Activated T-helper 1 cell treated with Interleukin-2 at 50 U/mL for 16 hours (primary cell): ENCODE measurements at places on chromosomes 2 and 18.

DNA sequence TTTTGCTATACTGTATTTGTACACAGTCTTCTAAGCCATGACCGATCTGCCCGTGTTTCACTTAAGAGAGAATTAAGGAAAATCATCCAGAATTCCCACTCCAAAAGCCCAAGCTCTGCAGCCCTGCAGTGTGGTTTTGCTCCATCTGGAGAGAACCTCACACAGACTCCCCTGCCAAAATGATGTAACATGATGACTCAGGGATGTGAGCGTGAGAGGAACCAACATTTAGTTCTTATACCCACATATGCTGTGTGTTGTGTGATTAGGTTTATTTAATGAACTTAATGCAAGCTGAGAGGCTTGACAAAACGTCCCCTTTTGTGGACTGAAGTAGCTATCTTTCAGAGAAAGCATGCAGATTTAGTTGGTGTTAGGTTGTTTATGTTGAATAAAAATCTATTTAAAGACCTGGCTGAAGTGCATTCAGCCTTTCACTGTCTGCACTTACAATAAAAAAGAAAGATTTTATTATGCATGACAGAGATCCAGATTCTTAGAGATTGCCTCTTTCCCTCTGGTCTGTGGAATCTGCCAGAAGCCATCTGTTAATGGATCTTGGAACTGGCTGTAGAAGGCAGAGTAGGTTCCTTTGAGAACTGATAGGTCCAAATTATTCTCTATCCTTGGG is 6.3 kb downstream of the RAB12 start:
- DNase-seq = no peak

DNA sequence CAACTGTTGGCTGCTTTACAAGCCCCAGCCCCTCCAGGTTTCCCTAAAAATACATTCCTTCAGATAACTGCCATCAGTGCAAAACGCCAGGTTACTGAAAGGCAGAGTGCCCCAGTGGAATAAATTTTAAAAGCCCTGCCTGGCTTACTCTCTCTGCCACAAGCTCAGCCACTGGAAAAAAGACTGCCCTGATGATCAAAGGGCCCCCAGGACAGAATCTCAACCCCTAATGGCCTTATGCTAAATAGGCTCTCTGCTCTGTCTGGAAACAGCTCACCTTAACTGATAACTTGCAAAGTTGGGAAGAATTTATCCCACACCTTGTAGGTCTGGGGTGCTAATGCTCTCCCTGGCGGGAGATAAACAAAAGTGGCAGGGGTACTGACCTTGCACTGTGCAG is 33.9 kb downstream of the CFAP53 start:
- DNase-seq = no peak

GRCh38 chr2:196233805-196234475 is 62.6 kb upstream of the STK17B start:
- no peak for DNase-seq

GRCh38 chr2:237692601-237693290 is 65.4 kb downstream of the LRRFIP1 start:
- DNase-seq = no peak

GRCh38 chr18:54883816-54884604 is 55.7 kb downstream of the RAB27B start:
- DNase-seq = no peak

DNA sequence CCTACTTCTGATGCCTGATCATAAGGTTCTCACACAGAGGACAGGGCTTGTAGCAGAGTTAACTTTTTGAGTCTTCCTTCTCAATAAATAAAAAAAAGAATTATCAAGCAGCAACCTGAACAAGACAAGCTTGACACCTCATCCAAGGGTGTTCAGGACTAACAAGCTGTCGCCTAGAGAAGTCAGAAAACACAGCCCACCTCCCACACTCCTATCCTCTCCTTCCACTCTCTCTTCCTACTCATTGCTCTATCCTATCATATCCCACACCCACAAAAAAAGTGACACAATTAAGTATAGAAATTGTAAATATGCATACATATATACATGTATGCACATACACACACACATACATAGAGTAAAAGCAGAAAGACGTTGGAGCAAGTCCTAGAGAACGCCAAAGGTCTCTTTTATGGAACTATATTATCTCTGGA is 5.4 kb downstream of the NBAS start:
- no peak for DNase-seq

DNA sequence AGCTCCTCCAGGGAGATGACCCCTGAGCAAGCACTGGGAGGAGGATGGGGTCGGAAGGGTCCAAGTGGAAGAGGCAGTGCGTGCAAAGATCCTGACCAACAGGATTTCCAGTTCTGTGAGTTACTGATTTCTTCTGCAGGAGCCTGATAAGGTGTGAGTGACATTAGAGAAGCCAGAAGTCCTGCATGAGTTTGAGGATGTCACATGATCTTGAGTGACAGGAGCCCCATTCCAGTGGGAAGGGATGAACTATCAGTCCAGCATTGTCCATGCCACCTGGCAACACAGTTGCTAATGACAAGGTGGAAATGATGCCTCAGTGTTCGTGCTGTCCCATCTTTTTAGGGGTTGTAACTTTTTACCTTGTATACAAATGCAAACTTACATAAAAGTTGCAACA is 285.1 kb upstream of the HDAC4 start:
- no peak for DNase-seq

DNA sequence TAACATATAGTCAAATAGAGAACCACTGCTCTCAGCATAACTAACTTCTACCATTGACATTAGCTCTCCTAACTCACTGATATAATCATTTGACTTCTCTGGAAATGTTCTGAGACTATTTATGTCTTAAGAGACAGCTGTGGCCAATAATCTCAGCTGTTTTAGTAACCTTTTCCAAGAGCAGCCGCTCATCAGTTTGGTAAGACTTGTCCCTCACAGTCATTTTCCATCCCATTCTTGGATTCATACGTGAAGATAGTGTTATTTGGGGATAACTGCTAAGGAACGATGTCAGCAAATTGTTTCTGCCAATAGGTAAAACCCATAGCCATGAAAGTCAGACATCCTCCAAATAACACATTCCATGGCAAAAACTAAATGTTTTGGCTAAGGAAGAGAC is 127.8 kb downstream of the LNPK start:
- no peak for DNase-seq

GRCh38 chr2:170409164-170409535 is 231.2 kb downstream of the MYO3B start:
- DNase-seq = peak; percentile 53

DNA sequence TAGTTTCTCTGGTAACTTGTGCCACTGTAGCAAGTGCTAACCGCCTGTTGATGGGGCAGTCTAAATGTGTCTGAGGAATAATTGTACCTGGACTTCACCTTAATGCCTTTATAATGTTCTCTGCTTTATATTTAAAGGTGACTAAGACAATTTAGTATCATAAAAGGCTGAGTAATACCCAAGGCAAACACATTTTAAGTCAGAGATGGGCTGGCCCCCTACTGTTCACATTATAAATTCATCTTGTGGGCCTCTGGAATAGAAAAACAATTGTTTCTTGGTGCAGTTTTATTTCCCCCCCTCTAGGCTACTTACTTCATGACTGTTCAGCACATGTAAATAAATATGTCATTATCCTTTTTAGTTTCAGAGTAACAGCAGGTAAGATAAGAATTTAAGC is 559.3 kb upstream of the PIK3C3 start:
- DNase-seq = no peak

DNA sequence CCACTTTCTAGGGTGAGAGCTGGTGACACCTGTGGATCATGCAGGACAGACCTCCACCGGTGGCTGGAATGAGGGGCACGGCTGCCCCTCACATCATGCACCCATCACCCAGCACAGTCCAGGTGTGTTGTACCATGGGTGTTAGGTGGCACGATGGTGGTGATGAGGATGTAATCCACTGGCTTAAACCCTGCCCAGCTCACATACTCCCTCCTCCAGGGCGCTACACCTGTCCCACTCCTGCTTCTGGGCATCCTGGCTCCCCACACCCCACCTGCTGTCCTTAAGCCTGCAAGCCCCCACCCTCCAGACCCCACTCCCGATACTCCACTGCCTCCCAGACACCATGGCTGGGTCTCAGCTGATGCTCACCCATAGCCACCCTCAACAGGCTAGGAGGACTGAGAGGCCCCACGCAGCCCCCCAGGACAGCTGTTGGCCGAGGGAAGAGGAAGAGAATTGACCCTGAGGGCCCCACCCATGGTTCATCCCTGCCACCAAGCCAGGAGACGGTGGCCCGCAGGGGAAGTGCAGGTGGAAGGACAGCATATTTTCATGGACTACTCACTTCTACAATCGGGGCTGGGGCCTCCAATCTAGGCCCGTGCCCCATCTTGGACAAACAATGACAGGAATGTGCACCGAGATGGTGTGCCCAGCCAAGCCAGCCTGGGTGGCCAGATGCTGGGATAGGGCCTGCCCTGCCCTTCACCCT is 34.3 kb downstream of the MAL start:
- DNase-seq = no peak

GRCh38 chr18:6022074-6022444 is 126.7 kb upstream of the TMEM200C start:
- DNase-seq = no peak

DNA sequence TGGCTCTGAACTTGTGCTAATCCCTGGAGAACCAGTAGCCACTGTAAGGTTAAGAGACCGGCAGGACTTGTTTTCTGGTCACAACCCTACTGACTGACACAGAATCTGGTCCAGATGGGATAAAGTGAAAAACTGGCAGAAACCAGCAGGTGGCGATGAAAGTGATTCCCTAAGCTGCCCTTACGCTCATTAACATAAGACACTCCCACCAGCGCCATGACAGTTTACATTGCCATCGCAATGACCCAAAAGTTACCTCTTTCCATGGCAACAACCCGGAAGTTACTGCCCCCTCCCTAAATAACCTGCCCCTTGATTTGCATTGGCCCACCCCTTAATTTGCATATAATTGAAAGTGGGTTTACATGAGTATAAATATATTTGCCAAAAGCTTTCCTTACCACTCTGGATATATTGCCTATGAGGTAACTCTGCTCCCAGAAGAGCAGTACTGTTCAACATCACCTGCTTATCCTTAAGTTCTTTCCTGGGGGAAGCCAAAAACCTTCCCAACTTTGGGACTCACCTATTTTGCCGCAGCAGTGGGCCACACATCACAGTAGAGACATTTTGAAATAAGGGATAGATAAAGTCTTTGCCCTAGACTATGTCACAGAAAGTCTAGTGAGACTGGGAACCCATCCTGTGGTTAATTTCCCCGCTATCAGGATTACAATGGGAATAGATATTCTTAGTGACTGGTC is 35.8 kb upstream of the AFF3 start:
- DNase-seq = no peak

GRCh38 chr18:48562075-48562474 is 23.2 kb downstream of the CTIF start:
- no peak for DNase-seq

- no peak for DNase-seq
These were observed 314.9 kb downstream of the EIPR1 start for GRCh38 chr2:3062476-3063260.

DNA sequence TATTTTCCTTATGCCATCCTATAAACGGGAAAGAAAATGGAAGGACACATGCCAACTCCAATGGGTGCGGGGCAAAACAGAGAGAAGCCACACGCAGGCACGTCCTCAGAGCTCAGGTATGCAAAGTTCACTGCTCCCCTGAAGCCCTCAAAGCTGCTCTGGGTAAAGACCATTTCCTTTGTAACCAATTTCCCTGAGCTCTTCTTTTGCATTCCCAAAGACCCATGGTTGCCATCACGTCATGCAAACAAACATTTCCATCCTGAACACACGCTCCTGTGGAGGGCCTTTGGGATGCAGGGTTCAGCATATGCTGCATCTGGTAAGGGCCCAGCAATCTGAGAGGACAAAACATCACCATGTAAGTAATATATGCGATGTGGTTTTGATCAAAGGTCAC is 69.4 kb downstream of the EMILIN2 start:
- DNase-seq = no peak

GRCh38 chr2:85445316-85446295 is 27.1 kb downstream of the SH2D6 start:
- DNase-seq = no peak

DNA sequence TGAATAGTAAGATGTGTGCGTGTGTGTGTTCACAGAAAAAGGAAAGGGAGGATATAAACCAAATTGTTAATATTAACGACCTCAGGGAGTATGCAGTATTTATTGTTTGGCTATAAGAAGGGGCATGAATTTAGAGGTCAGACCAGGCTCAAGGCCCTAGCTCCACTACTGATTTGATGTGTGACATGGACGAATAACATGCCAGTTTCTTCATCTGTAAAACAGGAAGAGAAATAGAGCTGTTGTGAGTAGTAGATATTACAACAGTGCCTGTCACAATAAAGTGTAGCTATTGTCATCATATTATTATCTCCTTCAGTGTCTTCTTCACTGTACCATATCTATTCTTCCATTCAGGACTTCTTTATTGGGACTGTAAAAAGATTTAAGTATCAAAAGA is 4.1 kb upstream of the MAT2A start:
- no peak for DNase-seq

- no peak for DNase-seq
These were observed 18.0 kb downstream of the C2orf74 start for GRCh38 chr2:61179701-61180639.

DNA sequence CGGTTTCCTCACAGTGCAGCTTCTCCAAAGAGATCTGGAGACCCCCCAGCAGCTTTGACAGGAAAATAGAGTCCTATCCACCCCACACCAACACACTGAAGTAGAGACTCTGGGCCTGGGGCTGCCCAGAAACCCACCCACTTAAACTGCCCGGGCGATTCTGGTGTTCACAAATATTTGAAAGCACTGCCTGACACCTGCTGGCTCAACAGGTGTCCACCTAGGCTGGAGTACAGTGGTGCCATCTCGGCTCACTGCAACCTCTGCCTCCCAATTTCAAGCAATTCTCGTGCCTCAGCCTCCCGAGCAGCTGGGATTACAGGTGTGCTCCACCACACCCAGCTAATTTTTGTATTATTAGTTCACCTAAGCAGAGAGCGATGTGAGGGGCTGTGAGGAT is 5.3 kb downstream of the STEAP3 start:
- DNase-seq = no peak

DNA sequence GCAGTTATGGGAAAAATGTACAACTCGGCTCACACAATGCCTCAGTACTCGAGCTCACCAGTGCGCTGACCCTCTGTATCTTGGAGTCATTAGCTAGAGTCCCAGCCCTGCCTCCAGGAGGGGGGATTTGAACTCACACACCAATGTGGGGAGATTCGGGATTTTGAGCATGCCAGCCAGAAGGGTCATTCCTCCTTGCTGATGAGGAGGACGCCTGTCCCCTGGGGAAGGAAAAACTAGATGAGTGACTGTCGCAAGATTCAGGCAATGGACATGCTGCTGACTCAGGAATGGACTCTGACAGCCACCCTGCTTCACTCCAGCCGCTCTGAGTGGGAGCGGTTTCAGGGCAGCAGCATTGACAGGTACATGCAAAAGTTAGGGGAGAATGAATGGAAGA is 20.6 kb downstream of the FIGN start:
- no peak for DNase-seq
